Heart right ventricle (tissue), 16 donors: ENCODE measurements at places on chromosomes 7 and 10. TPM values are rescaled to one million over a fixed set of nuclear protein-coding genes. Genes with fewer than 3 reads are reported as not detected.

The ZNRF2 gene
- total RNA-seq = 12.6 TPM

DNA sequence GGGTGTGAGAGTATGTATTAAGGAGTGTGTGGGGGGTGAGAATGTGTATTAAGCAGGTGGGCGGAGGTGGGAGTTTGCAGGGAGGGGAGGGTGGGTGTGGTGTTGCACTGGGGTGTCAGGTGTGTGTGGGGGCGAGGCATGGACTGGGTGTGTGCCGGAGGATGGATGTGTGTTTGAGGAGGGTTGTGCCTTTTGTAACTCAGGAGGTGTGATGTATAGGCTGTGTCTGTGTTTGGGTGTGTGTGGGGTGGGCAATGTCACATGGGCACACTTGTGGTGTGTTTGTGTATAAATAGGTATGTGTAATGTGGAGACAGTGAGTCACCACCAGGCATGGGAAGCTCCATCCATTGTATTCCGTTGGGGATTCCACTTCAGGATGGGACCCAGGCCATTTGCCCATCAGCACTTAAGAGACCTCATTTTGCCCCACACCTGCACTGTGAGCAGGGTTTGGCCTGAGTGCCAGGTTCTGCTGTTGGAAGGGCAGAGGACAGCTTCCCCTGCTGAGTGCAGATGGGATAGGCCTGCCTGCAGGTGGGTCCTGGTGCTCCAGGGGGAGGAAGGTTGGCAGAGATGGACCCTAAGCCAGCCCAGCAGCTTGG is 5.8 kb downstream of the UNC5B start:
- H3K36me3 ChIP-seq = no peaks in the 10 kb centered on the region
- peaks cover 50% of the 10 kb centered on the region for H3K4me1 ChIP-seq
- H3K4me3 ChIP-seq = peak overlapping the region; percentile 57
- no peak for DNase-seq

GRCh38 chr7:155667241-155667829 is 22.9 kb downstream of the RBM33 start:
- H3K4me1 ChIP-seq = peaks cover 55% of the 10 kb centered on the region
- H3K36me3 ChIP-seq = peaks cover 26% of the 10 kb centered on the region
- H3K27me3 ChIP-seq = no peaks in the 10 kb centered on the region
- H3K27ac ChIP-seq = no peak overlapping the region

GRCh38 chr10:8052956-8053445 is 1.5 kb upstream of the GATA3 start:
- peaks cover 94% of the 10 kb centered on the region for H3K27me3 ChIP-seq
- DNase-seq = no peak
- no peaks in the 10 kb centered on the region for H3K36me3 ChIP-seq
- H3K4me3 ChIP-seq = peak overlapping the region; percentile 36
- H3K4me1 ChIP-seq = peaks cover 58% of the 10 kb centered on the region

The NUDT13 gene
- total RNA-seq = 1.8 TPM

DNA sequence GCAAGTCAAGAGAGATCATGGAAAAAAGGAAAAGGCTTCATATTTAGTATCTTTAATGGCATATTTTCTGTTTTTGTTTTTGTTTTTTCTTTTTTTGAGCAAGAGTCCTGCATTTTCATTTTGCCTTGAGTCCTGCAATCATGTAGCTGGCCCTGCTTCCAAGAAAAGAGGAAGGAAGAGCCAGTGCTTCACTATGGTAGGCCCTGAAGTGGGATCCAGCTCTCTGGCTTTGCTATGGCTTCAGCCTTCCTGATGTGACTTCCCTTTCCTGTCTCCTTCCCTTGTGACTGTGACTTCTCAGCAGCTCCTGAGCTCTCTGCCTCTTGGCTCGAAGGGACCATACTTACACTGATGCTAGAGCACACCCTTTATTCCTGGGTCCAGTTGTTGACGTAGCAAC is 512.3 kb downstream of the INHBA start:
- H3K4me3 ChIP-seq = no peak overlapping the region
- no peaks in the 10 kb centered on the region for H3K4me1 ChIP-seq
- no peak overlapping the region for H3K27ac ChIP-seq
- DNase-seq = no peak
- H3K27me3 ChIP-seq = no peaks in the 10 kb centered on the region
- no peaks in the 10 kb centered on the region for H3K36me3 ChIP-seq

DNA sequence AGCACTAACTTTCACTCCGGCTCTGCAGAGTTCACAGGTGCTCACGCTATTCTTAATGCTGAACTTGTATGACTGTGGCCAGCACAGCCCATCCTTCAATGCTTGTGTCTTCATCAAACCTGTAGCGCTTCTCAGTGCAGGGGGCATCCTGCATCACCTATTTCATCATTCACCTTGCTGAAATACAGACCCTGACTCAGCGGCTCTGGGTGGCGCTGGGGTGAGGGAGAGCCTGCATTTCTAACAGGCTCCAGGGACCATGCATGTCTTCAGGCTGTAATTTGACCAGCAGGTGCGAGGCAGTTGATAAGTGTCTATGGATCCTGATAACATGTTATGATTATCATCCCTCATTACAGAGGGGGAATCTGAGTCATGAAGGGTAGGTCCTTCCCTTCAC is 89.3 kb downstream of the VOPP1 start:
- no peak overlapping the region for H3K4me3 ChIP-seq
- no peak overlapping the region for H3K27ac ChIP-seq
- peaks cover 29% of the 10 kb centered on the region for H3K36me3 ChIP-seq
- peaks cover 8% of the 10 kb centered on the region for H3K4me1 ChIP-seq

The VPS37D gene
- total RNA-seq = 3.6 TPM

- no peaks in the 10 kb centered on the region for H3K27me3 ChIP-seq
- H3K36me3 ChIP-seq = no peaks in the 10 kb centered on the region
- H3K27ac ChIP-seq = peak overlapping the region; percentile 86
These were observed 34.3 kb upstream of the PHF14 start for GRCh38 chr7:10939237-10939910.

DNA sequence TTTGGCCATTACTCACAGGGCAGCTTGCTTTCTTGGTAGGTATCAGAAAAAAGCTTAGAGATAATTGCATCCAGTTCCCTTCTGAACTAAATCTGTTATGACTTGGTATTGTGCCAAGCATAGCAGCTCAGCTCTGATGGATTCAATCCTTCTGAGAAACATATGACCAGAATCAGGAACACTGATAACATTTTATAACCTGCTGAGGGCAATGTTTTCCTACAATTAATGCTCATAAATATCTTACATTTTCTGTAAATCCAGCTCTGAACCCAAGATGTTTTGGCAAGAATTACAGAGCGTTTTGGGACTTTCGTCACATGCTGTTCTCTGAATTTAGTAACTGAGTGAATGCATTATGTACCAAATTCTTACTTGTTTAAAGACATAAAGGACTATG is 167.8 kb downstream of the KIF20B start:
- H3K36me3 ChIP-seq = no peaks in the 10 kb centered on the region
- H3K27me3 ChIP-seq = no peaks in the 10 kb centered on the region
- no peak overlapping the region for H3K4me3 ChIP-seq
- no peak overlapping the region for H3K27ac ChIP-seq
- H3K4me1 ChIP-seq = no peaks in the 10 kb centered on the region

DNA sequence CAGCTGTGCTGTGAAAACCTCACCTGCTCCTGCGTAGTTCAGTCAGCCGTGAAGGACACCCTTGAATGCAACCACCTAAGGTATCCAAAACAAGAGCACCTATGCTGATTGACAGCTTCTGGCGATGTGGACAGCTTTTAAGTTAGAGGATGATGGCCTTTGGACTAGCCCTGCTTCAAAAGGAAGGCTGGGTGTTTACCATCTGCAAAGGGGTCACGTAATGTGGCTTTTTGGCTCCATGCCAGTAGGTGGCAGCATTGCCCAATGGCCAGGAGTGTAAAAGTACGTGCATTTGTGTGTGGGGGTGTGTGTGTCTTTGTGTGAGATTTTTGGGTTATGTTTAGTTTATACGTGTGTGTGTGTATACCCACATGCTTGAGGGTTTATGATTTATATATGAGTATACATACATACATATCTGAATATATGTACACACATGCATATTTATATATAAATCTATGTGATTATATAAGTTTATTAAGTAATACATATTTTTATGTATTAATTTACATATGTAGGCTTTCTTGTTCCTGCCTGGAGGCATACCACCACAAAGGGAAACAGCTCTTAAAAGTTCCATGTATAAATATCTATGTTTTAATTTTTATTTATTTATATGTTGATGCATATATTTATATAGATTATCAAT is 236.3 kb upstream of the ANKRD30A start:
- H3K27me3 ChIP-seq = no peaks in the 10 kb centered on the region
- H3K4me1 ChIP-seq = no peaks in the 10 kb centered on the region
- H3K36me3 ChIP-seq = no peaks in the 10 kb centered on the region
- H3K27ac ChIP-seq = no peak overlapping the region
- H3K4me3 ChIP-seq = no peak overlapping the region
- DNase-seq = no peak

- no peaks in the 10 kb centered on the region for H3K4me1 ChIP-seq
- H3K27ac ChIP-seq = no peak overlapping the region
- DNase-seq = no peak
- no peaks in the 10 kb centered on the region for H3K36me3 ChIP-seq
These were observed 243.8 kb downstream of the DNAJB9 start for GRCh38 chr7:108813251-108814014.

DNA sequence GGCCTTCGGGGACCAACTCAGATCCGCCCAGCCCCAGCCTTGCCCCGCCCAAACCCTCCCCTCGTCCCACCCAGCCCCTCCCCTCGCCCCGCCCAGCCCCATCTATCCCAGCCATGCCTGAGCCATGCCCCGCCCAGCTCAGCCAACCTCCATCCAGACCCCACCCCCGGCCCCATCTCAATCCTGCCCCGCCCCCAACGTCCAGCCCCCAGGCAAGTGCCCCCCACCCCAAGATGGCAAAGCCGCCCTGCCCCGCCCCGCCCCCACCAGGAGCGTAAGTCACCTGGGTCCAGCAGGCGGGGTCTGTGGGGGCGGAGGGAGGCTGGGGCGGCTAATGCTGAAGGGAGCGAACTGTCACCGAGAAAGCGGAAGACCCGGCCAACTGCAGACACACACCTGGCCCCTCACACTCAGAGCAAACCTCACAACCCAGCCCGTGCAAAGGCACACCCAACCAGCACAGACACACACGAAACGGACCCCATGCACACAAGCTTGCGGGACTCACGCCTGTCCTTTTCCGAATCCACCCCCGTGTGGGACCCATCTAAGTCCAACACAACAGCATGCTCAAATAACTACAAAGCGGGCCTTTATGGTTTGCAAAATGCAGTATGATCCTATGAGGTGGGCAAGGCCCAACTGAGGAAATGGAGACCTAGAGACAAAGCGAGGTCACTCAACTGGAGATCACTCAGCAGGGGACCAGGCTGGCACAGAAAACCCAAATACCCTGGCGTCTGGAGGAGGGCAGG is 11.5 kb upstream of the OGA start:
- H3K27ac ChIP-seq = peak overlapping the region; percentile 56
- DNase-seq = no peak
- no peak overlapping the region for H3K4me3 ChIP-seq
- peaks cover 9% of the 10 kb centered on the region for H3K4me1 ChIP-seq
- peaks cover 20% of the 10 kb centered on the region for H3K36me3 ChIP-seq
- no peaks in the 10 kb centered on the region for H3K27me3 ChIP-seq
